T47D (cell line): ENCODE measurements at places on chromosomes 5 and 9.

DNA sequence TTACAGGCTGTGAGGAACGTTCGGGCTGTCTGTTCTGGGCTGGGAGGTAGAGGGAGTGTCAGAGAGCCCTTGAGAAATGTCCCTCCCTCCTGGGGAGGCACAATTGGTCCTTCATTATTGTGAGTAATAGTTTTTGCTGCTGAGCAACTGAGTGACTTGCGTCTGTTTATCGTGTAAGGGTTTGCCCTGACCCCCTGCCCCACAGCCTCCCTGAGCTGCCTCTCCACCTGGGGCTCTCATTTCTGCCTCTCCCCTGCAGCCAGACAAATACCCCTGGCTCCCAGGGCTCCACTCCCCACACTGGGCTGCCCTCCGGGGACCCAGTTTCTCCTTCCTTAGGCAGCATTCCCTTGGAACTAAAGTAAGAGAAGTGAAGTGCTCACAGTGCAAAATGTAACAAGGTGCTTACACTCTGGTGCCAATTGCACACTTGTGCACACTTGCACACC is 174.9 kb upstream of the MVB12B start:
- peak; percentile 30 for DNase-seq

DNA sequence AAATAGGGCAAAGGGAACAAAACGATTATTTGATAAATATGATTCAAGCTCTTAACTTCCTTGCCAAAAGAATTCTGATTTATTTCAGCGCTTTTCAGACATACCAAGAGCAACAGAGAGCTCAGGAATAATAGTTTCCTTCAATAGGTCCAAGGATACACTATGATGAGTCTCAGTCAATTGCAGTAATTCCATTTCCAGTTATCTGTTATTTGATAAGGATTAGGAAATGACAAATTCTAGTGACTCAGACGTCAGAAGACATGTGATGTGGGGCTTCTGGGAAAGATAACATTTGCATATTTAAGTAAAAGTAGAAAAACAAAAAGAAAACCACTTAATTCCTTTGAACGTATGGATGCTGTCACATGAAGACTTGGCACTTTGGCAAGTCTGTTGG is 1250.8 kb upstream of the CDH18 start:
- DNase-seq: no peak

GRCh38 chr5:104372796-104373195 is 810.2 kb upstream of the NUDT12 start:
- DNase-seq: no peak

- no peak for DNase-seq
These were observed 41.3 kb downstream of the EFCAB9 start for GRCh38 chr5:172235132-172235780.

- no peak for DNase-seq
These were observed 14.8 kb downstream of the ROR2 start for GRCh38 chr9:91935066-91935749.

- DNase-seq: no peak
These were observed 35.6 kb downstream of the FCHO2 start for GRCh38 chr5:72991394-72991793.

- DNase-seq: no peak
These were observed 201.6 kb downstream of the LRRC70 start for GRCh38 chr5:62780230-62780629.

GRCh38 chr5:160478163-160478562 is 56.5 kb downstream of the PTTG1 start:
- DNase-seq: no peak

DNA sequence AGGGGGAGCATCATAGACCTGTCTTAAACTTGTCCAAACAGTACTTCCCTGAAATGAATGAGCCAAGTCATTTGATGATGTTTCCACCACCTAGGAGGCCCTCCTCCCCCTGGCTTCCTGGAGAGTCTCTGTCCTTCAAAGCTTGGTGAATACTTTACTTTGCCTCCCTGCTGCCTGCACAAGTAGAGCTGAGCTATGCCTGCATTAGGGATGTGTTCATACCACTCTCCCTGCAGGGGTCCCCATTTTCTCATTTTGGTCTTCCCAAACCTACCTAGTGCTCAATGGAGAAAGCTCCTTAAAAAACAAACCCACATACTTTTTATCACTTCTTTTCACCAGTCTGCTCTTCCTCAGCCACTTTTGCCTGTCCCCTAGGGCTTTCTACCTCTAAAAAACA is 7.7 kb downstream of the CCNI2 start:
- DNase-seq: no peak

DNA sequence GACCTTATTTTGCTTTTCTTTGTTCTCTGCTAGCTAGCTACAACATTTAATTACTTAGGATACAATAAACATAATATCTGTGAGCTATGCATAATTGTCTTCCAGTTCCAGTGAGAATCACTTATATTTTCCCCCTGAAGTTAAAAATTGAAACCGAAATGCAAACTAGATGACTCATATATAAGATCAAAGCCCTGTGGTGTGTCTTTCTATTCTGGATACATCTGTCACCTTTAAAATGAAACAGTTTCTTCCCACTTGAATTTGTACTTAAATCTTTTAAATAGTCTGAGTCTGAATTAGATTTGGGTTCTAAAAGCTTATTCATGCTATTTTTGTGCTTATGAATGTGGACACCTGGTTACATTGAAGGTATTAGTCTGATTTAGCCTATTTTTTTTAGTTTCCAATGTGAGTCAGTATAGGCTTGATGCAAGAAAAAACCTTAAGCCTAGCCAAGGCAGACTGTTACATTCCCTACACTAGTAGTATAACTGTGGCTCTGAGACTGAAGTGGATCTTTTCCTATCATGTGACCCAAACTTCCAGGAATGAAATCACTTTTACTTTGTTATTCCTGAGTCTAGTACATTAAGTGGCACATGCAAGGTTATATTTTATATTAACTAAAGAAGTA is 703.5 kb upstream of the RGMB start:
- DNase-seq: no peak
